ENCODE measurements at places on chromosomes 13 and 19. TPM values are rescaled to one million over a fixed set of nuclear protein-coding genes. Genes with fewer than 3 reads are reported as not detected.

GRCh38 chr19:19653597-19654147 is 9.8 kb downstream of the ATP13A1 start:
- H3K36me3 ChIP-seq: peaks cover 98% of the 10 kb centered on the region
- H3K27ac ChIP-seq: no peak overlapping the region
- DNase-seq: no peak
- no peaks in the 10 kb centered on the region for H3K4me1 ChIP-seq
- H3K27me3 ChIP-seq: no peaks in the 10 kb centered on the region
- H3K4me3 ChIP-seq: no peak overlapping the region

DNA sequence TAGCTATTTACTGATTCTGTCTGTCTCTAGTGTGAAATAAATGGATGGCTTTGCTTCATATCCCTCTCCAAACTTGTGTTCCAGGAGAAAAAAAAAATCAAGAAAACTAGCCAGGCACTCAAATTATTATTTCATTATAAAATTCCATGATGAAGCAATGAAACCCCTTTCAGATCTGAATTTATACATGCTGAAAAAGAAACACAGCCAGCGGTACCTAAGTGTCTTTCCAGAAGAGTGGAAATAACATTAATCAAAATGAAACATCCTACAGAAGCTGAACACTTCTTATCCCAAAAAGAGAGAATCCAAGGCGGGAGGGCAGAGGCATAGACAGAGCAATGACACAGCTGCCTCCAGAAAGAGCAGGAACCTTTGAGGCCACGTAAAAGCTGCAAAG is 15.9 kb downstream of the ENOX1 start:
- no peak for DNase-seq
- no peaks in the 10 kb centered on the region for H3K27me3 ChIP-seq
- H3K4me3 ChIP-seq: no peak overlapping the region
- no peak overlapping the region for H3K27ac ChIP-seq

- H3K27ac ChIP-seq: no peak overlapping the region
- DNase-seq: no peak
- H3K4me3 ChIP-seq: no peak overlapping the region
- no peaks in the 10 kb centered on the region for H3K4me1 ChIP-seq
- peaks cover 2% of the 10 kb centered on the region for H3K27me3 ChIP-seq
These were observed 8.7 kb upstream of the ATP12A start for GRCh38 chr13:24671386-24672113.

DNA sequence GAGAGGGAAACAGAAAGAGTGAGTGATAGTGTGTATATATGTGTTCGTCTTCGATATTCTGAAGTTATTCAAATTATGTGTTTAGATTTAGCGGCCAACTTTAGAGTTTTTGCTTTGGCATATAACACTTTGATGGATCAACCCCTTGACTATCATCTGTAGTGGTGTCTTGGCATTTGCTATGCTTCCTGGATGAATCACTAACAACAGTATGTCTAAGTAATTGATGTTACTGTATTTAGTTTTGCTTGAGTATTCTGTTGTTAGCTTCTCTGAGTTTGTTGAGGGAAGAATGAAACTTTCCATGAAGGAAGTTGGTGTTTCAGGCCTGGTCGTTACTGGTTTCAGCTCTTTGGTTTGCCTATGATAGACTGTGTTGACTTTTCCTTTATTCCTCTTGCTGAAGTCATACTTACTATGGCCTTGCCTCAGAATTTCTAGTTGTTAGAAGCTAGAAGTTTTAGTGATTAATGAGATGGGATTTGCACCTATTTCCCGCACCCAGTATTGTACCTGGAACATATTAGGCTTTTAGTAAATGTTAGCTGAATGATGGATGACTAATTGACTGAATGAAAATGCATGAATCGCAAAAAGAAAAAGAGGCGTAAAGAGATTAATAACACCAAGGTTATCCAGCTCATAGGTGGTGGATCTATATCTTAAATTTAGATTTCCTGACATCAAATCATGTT is 20.7 kb downstream of the NDFIP2 start:
- H3K4me1 ChIP-seq: peaks cover 6% of the 10 kb centered on the region
- H3K4me3 ChIP-seq: no peak overlapping the region
- no peak overlapping the region for H3K27ac ChIP-seq

GRCh38 chr19:10290876-10291553 is 1.3 kb downstream of the ICAM5 start:
- H3K4me3 ChIP-seq: peak overlapping the region; percentile 26
- H3K4me1 ChIP-seq: peaks cover 49% of the 10 kb centered on the region
- H3K27me3 ChIP-seq: peaks cover 98% of the 10 kb centered on the region
- no peaks in the 10 kb centered on the region for H3K36me3 ChIP-seq

DNA sequence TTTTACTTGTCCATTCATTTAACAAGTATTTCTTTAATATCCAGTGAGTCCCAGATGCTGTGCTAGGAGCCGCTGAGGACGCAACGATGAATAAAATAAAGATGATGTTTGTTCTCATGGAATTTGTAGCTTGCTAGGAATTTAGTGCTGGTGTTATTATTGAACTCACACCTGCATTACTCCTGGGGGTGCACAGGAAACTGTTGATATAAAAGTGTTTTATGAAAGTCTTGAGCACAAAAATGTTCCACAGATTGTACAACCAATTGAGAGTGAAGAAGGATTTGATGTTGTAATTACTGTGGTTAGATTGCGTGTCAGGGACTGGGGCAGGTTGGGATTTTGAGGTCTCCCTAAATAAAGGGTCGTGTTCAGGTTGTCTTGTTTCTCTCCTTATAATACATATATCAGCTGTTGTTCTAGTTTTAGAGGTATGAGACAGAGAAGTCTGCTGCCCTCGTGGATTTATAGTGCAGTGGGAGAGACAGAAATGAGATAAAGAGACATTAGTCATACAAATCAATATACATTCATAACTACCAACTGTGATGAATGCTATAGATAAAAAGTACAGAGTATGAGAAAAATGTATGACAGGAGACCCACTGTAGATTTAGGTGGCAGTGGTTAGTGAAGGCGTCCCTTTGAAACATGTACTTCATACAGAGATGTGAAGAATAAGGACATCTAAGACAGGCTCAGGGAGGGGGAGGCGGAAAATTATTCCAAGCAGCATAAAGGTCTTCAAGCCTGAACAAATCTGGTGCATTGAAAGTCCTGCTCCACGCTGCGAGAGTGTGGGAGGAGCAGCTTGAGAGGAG is 11.3 kb downstream of the CACNG6 start:
- H3K4me3 ChIP-seq: no peak overlapping the region
- no peak overlapping the region for H3K27ac ChIP-seq
- DNase-seq: no peak
- no peaks in the 10 kb centered on the region for H3K4me1 ChIP-seq
- no peaks in the 10 kb centered on the region for H3K36me3 ChIP-seq

- peaks cover 70% of the 10 kb centered on the region for H3K36me3 ChIP-seq
- no peaks in the 10 kb centered on the region for H3K27me3 ChIP-seq
- no peak overlapping the region for H3K4me3 ChIP-seq
- no peaks in the 10 kb centered on the region for H3K4me1 ChIP-seq
- peak; percentile 25 for DNase-seq
- no peak overlapping the region for H3K27ac ChIP-seq
These were observed 28.9 kb upstream of the CACTIN start for GRCh38 chr19:3655402-3656072.

DNA sequence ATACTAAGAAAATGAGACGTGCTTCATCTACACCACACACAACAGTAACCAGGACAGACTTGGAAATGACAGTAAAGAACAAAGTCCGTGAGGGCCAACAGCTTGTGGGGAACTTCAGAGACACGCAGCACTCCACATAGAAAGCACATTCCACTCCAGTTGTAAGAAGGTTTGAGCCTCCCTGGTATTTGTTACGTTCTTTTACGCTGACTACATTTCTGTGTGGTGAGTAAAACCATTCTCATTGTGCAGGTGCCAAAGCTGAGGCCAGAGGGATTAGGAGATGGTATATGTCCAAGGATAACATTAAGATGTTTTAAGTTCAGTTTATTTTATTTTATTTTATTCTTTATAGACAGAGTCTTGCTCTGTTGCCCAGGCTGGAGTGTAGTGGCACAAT is 1189.9 kb downstream of the UQCRFS1 start:
- DNase-seq: no peak
- no peaks in the 10 kb centered on the region for H3K36me3 ChIP-seq
- no peaks in the 10 kb centered on the region for H3K4me1 ChIP-seq
- no peak overlapping the region for H3K4me3 ChIP-seq
- no peak overlapping the region for H3K27ac ChIP-seq
- H3K27me3 ChIP-seq: no peaks in the 10 kb centered on the region

- H3K27ac ChIP-seq: no peak overlapping the region
- no peaks in the 10 kb centered on the region for H3K4me1 ChIP-seq
- no peak for DNase-seq
- H3K4me3 ChIP-seq: no peak overlapping the region
- no peaks in the 10 kb centered on the region for H3K36me3 ChIP-seq
- H3K27me3 ChIP-seq: no peaks in the 10 kb centered on the region
These were observed 12.2 kb upstream of the MLLT1 start for GRCh38 chr19:6292006-6292405.

- H3K27me3 ChIP-seq: no peaks in the 10 kb centered on the region
- peaks cover 77% of the 10 kb centered on the region for H3K36me3 ChIP-seq
- H3K27ac ChIP-seq: no peak overlapping the region
- no peak for DNase-seq
- no peaks in the 10 kb centered on the region for H3K4me1 ChIP-seq
These were observed 23.8 kb downstream of the SAFB start for GRCh38 chr19:5646703-5647102.

DNA sequence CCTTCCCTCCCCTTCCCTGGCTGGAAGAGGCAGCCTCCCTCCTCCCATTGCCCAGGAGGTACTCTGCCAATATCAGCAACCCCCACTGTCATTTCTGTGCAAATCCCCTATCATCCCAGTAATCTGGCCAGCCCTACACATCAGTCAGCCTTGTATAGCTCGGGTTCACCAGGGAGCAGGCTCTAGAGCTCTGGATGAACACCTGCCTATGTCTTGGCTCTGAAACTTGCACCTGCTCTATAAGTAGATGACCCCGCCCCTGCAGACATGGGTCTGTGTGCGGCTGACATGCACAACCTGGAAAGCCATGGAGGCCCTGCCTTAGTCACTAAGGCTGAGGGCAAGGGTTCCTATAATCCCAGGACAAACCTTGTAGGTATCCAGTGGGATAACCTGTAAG is 1042.9 kb downstream of the UQCRFS1 start:
- no peak overlapping the region for H3K4me3 ChIP-seq
- no peak overlapping the region for H3K27ac ChIP-seq

DNA sequence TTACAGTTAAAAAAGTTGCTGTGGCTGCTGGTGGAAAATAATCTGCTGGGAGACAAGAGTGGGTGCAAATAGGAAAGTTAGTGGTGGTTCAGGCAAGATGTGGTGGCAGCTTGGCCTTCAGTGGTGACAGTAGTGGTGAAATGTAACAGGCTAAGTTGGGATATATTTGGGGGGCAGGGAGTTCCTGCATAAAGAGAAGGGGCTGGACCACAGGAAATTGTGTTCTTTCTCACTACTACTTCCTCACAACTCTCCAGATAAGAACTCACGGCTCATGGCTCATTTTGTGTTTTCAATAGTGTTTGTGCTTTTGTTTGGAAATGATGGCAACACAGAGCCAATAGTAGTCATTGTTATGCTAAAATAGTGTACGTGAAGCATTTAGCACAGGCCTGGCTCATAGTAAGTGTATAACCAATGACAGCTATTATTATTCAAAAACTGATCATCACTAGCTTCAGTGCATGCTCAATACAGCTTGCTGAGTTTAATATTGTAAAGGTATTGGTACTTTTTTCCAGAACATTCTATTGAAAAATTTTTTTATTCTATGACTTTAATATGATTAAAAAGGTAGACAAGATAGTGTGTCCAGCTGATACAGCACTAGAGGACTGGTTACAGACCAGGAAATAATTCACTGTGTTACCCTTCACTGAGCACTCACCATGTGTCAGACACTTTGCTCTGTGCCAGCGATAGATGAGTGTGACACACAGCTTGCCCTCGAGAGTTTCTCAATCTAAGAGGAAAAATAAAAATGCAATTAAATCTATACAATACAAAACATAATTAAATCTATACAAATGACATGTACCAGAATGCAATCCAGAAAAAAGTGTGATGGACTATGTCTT is 209.8 kb downstream of the POU4F1 start:
- DNase-seq: no peak
- H3K4me1 ChIP-seq: no peaks in the 10 kb centered on the region

GRCh38 chr13:73011751-73012150 is 47.1 kb upstream of the KLF5 start:
- no peak for DNase-seq
- H3K27ac ChIP-seq: no peak overlapping the region
- no peaks in the 10 kb centered on the region for H3K27me3 ChIP-seq

- H3K4me1 ChIP-seq: peaks cover 16% of the 10 kb centered on the region
- no peak for DNase-seq
- peak overlapping the region; percentile 64 for H3K27ac ChIP-seq
- H3K36me3 ChIP-seq: peaks cover 5% of the 10 kb centered on the region
- no peak overlapping the region for H3K4me3 ChIP-seq
- H3K27me3 ChIP-seq: no peaks in the 10 kb centered on the region
These were observed 13.0 kb downstream of the RBM26 start for GRCh38 chr13:79392882-79393563.

DNA sequence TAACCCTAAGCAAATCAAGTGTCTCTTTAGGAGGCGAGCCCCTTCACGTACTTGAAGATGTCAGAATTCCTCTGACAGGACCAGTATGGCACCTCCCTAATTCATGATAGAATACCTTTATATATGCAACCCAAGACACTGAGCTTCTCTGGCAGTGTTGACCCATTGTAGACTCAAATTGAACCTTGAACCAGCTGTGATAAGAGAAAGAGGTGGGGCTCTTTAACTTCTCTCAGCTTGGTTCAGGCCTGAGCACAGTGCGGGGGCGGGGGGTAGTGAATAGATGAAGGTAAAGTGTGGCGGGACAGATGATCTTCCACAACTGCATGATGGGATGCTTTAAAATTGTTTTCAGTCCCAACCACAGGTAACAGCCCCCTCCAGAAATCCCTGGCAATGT is 12.1 kb downstream of the MBNL2 start:
- no peaks in the 10 kb centered on the region for H3K27me3 ChIP-seq
- H3K4me1 ChIP-seq: peaks cover 6% of the 10 kb centered on the region
- DNase-seq: no peak
- H3K4me3 ChIP-seq: no peak overlapping the region

GRCh38 chr13:109400209-109400608 is 386.2 kb downstream of the IRS2 start:
- H3K36me3 ChIP-seq: no peaks in the 10 kb centered on the region
- H3K27ac ChIP-seq: no peak overlapping the region
- DNase-seq: no peak
- no peak overlapping the region for H3K4me3 ChIP-seq

GRCh38 chr19:29545866-29546582 is 20.2 kb downstream of the VSTM2B start:
- H3K36me3 ChIP-seq: no peaks in the 10 kb centered on the region
- no peaks in the 10 kb centered on the region for H3K27me3 ChIP-seq
- H3K4me1 ChIP-seq: no peaks in the 10 kb centered on the region
- DNase-seq: no peak
- H3K27ac ChIP-seq: no peak overlapping the region

- H3K27me3 ChIP-seq: no peaks in the 10 kb centered on the region
- no peak for DNase-seq
- no peak overlapping the region for H3K27ac ChIP-seq
- H3K36me3 ChIP-seq: no peaks in the 10 kb centered on the region
- H3K4me3 ChIP-seq: no peak overlapping the region
These were observed 33.5 kb downstream of the DNM2 start for GRCh38 chr19:10751109-10751953.

Gene SLC8A2
- 0.16 TPM for polyA plus RNA-seq

Gene GNG7
- polyA plus RNA-seq: 4.2 TPM

Gene N4BP2L1
- 75.7 TPM for polyA plus RNA-seq

Gene NCR1
- polyA plus RNA-seq: 0.46 TPM

Gene TNFRSF19
- polyA plus RNA-seq: 7.6 TPM

Gene CEACAM7
- 1.8 TPM for polyA plus RNA-seq

Gene KIR2DL4
- polyA plus RNA-seq: 0.16 TPM

Gene CCL25
- 33.4 TPM for polyA plus RNA-seq

Gene MEX3D
- 5.4 TPM for polyA plus RNA-seq

Gene C19orf73
- 4.0 TPM for polyA plus RNA-seq

Gene UBAC2
- polyA plus RNA-seq: 69.1 TPM

Gene CEACAM19
- polyA plus RNA-seq: 3.5 TPM

Measured in thymus (tissue), 14 donors.